ENCODE measurements at places on chromosomes 5 and 9.

DNA sequence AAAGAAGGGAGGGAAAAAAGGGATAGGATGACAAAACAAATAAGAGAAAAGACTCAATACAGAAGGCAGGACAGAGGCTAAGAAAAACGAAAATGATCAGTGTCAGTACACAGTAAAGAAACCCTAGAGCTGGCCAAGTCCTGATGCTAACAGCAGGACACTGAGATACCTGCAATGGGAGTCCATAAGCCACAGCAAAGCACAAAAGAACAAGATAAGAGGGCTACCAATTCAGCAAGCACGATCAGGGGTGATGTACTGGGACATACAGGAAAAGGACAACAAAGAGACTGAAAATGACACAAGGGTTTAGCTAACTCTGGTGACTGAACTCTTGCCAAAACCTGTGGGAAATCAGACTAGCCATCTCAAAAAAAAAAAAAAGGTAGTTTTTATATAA is 1072.6 kb upstream of the COX7C start:
- no peak for DNase-seq

- no peak for DNase-seq
Observed at GRCh38 chr5:11760934-11761603, 143.2 kb downstream of the CTNND2 start.

- no peak for DNase-seq
Observed at GRCh38 chr9:33813712-33814641, 3.0 kb upstream of the UBE2R2 start.

DNA sequence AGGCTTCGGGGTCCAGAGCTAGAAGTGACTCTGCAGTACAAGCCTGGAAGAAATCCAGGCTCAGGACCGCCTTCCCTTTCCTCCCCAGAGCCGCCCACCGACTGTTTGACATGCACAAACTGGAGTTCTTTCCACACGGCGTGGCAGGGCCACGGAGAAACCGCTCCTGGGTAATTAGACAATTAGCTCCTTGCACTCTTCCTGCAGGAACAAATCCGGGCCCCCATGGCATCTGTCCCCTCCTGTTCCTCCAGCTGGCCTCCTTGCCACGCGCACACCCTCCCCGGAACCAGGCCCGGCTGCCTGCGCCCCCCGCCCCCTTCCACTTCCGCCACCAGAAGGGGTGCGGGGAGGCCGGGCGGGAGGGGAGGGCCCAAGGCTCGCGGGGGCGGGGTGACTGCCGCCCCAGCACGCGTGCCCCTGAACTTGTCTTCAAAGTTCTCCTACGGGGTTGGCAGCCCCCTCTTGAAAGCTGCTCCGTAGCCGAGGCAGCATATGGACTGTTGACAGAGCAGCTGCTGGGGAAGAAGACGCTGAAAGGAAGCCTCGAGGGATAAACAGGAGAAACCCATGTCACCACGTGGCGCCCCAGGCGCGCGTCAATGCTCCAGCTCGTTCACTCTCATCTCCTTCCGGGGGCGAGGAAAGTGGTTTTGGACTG is 74.3 kb downstream of the SEC61B start:
- DNase-seq = no peak

DNA sequence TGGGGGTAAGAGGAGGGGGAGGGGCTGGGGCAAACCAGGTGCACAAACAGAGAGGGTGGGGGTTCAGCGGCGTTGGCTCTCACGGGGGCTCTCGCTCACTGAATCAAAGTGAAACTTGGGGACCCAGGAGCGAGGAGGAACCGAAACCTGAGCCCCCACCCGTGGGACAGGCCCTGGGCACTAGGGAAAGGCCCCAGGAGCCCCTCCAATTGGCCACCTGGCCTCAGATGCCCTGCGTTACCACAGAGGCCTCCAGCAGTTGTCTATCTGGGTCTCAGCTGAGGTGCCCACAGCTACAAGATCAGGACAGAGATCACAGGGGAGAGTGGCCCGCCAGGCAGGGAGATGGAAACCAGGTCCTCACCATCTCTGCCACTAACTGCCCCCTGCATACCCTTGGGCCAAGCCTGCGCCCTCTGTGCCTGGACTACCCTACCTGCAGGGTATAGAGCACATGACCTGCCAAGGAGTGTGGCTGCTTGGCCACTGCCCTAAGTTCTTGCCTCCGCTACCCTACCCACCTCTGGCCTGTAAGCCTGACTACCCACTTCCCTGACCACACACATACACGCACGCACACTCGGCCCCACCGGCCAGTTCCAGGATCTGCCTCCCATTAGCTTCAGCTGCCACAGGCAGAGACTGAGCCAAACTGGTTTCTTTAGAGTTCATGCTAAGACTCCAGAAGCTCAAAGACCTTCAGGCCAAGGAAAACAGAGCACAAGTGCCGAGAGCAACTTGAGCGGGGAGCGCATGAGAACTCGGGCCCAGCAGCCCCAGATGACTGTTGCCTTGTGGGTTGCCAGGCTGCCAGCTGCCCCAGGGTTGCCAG is 39.9 kb downstream of the PAX5 start:
- DNase-seq = no peak

- DNase-seq = no peak
Observed at GRCh38 chr9:11158063-11158462, 545.3 kb upstream of the PTPRD start.

GRCh38 chr5:72093217-72093616 is 14.1 kb upstream of the MAP1B start:
- DNase-seq = no peak

- DNase-seq = no peak
Observed at GRCh38 chr9:19156026-19156474, 28.8 kb upstream of the PLIN2 start.

DNA sequence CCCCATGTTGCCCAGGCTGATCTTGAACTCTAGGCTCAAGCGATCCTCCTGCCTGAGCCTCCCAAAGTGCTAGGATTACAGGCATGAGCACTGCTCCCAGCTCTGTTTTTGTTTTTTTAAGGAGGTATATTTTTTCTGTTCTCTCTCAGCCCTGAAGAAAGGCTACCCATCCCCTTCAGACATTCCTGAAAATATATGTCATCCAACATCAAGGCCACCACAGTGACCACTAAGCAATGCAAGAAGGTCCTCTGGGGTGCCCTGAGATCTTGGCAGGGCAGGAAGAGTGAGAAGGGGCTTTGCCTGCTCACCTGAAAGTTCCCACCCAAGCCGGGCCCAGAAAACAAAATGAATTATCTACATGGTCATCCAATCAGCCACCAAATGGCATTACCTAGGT is 47.8 kb upstream of the IL17B start:
- no peak for DNase-seq

- DNase-seq = no peak
Observed at GRCh38 chr5:139982157-139982974, 60.7 kb downstream of the NRG2 start.

GRCh38 chr5:129382921-129383672 is 77.0 kb upstream of the ADAMTS19 start:
- DNase-seq = no peak

- DNase-seq = no peak
Observed at GRCh38 chr9:100087218-100087617, 11.6 kb downstream of the ERP44 start.

GRCh38 chr5:36897616-36898015 is 21.0 kb downstream of the NIPBL start:
- DNase-seq = no peak

GRCh38 chr5:107651325-107651724 is 19.4 kb downstream of the EFNA5 start:
- no peak for DNase-seq

DNA sequence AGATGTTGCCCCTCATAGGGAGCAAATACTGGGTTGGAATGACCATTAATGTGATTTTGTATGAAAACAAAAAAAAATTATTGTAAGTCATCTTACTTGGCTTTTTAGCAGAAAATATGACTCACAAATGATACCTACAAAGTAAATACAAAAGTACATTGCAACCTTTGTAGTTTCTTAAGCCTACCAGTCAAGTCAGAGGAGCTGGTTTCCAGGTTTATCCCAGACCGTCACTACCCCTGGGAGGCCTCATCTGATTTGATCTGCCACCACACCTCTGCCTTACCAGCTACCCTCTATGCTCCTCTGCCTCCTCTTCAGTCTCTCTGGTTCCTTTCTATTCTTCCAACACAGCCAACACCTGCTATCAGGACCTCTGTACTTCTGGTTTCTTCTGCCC is 349.9 kb upstream of the CCNH start:
- no peak for DNase-seq
